ENCODE measurements at places on chromosomes 5 and 9.

- DNase-seq: no peak
Measured at GRCh38 chr5:43313854-43314457, 744 bp upstream of the HMGCS1 start.

DNA sequence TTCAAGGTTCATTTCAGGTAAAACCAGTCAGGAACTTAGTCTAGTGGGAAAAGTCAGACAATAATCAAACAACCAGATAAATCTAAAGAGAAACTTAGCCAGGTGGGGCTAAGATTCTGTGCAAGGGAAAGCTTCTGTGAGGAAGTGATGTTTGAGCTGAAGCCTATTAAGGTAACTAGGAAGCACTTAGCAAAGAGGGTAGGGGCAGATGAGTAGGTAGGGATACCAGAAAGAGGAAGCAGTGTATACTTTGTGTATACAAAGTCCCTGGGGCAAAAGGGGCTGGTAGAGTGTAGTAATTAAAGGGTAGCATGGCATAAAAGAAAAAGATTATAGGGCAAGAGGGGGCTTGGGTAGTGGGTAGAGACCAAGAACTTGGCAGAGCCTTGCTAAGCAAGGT is 3.6 kb upstream of the SPATA24 start:
- no peak for DNase-seq

- no peak for DNase-seq
Measured at GRCh38 chr5:153543959-153544470, 53.5 kb downstream of the GRIA1 start.

DNA sequence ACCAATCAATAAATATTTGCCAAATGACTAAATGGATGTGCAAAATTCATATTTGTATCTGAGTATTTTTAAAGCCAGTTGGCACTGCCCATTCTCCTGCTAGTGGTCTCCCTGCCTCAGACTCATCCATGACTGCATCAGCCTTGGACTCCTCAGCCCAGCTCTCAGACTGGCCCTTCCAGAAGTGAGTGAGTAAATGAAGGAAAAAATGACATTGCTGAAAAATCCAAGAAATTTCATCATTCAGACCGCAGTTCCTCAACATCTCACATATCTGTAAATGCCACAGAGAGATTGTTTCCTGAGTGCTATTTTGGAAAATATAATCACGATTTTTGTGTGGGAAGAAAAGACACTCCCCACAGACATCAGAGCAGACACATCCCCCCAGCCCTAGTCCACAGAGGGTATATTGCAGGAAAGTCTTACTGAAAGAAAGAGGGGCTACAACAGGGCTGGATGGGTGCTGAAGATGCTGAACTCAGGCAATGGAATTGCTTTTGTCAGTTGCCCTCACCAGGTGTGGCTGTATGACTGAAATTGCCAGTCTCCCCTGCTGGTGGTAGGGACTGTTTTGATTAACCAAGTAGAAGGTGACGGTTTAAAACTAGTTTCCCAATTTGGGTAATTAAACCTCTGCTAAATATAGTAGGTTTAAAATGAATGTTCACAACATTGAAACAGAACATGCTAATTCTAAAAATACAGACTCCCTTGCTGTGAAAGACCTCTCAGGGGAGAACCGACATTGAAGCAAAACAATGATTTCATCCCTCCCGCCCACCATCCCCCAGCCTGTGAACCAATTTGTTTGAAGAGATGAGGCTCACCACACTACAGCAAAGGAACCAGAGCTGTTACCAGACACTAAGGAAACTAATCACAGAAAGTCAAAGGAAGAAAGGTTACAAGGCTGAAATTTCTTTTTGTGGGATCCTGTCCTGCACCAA is 158.8 kb downstream of the DEPDC1B start:
- no peak for DNase-seq

DNA sequence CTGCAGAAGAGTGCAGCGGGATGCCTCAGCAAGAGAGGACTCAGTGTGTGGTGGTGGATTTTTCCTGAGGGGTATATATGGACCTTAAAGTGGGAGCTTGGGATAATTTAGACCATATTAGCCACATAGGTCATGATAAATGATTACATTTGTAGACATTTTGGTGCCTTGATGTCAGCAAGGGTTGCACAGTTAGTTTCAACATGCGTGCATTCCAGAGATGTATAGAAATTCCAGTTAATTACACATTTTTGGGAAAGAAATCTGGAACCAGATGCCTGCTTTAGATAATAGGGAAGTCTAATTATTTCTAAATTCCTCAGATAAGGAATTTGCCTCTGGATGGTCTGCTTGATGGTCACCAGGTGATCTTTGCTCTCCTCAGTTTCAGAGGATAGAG is 440.6 kb upstream of the PAPPA start:
- no peak for DNase-seq

DNA sequence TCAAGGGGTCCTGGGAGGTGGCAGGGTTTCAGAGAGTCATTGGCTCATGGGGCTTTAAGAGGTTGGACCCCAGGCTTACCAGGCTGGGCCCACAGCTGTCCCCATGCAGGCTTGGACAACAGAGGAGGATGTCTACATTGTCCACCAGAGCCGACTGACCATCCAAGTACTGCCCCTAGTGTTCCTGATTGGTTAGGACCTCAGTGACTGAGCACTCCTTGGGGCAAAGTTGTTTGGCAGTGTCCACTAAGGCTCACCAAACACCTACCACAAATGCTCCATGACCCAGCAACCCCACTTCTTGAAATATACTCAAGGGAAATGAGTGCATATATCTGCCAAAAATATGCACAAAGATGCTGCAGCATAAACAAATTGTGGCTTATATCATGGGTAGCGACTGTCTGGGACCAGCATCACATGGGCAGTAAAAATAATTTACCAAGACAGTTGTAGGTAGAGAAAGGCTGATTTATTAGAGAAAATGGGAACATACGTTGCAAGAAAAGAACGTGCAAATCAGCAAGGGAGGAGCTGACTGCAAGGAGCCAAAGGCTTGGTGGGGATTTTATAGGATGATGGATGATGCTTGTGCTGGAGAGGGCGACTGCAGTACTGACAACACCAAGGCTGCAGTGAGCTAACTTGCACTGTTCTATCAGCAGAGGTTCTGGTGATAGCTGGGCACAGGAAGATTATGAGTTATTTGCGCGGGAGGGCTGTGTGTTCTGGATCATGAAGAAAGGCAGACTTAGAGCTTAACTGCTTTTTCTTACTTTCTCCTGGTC is 265.2 kb downstream of the GADD45G start:
- DNase-seq: no peak

DNA sequence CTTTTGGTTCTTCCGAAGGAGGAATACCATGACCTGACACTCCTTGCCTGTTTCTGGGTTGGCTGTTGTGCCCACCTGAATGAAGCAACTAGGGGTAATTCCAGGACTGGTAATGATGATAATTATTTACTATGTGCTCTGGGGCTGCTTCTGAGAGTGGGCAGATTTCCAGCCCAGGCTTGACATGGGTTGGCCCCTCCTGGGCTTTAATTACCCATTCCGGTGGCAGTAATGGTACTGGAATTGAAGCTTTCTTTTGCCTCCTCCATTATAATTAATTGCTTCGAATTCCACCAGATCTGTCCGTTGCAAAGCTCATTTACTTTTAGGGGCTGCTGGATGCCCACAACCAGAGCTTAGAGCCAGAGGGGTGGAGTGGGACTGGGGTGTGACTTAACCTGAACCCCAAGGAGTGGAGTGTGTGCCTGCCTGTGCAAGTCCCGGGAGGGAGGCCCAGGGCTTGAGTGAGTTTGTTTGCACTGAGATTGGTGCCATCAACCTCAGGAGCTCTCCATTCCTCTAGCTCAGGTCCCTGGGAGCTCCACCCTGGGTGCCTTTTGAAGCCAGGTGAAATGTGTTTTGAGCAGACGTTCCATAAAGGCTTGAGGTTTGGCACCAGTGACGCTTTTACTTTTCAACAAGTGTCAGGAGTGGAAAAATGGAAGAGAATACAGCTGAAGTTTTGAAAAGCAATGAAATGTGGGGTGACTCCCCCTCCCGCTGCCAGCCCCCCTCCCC is 214.6 kb downstream of the PDZD2 start:
- no peak for DNase-seq

DNA sequence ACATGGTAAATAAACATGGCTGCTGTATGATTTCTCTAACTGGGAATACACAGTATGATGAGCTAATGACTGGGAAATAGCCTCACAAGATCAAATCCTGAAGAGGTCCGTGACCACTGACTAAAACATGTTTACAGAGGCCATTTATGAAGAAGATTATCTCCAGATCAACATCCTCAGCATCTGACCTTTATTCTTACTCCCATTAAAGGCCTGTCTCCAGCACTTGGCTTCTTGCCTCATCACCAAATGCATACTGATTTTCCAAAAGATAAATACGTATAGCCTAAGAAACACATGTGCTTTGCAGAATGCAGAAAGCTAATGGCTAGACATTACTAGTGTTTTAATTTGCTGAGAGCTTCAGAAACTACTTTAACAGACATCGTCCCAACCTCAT is 108.0 kb upstream of the TSLP start:
- DNase-seq: no peak

DNA sequence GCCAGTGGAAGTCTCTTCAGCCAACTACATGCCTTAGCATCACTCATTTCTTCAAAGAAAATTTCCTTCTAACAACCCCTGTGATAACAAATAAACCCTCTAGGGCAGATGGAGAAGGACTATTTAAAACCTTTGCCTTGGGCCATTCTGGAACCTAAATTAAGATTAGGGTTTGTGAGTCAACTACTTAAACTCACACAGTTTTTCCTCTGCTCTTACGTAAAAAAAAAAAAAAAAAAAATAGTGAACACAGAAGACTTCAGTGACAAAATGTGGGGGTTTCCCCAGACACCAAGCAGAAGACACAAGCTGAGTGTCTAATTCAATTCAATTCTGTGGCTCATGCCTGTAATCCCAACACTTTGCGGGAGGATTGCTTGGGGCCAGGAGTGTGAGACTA is 65.8 kb upstream of the ERCC6L2 start:
- no peak for DNase-seq

DNA sequence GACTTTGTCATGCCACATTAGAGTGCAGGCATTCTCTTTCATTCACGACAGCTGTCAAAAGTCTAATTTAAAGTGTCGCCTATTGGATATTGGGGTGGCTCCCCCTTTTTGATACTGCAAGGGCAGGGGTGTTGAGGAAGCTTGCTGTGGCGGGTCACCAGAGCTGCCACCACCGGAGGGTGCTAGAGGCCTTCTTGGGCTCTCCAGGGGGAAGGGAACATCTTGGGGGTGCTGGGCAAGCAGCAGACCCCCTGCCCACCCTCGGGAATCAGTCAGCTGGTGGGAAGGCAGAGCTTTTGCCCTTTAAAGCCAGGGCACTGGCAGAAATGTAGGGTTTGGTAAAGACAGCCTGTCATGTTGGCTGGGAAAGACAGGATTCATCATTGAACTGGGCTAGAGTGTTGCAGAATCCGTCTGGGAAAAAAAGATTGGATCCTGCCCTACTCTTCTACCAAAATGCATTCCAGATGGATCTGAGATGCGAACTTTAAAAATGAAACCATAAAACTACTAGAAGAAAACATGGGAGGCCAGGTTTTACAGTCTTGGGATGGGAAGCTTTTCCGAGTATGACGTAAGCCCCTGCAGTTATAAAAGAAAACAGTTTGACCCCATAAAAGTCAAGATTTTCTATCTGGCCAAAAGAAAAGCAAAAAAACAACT is 22.3 kb downstream of the COL5A1 start:
- no peak for DNase-seq

DNA sequence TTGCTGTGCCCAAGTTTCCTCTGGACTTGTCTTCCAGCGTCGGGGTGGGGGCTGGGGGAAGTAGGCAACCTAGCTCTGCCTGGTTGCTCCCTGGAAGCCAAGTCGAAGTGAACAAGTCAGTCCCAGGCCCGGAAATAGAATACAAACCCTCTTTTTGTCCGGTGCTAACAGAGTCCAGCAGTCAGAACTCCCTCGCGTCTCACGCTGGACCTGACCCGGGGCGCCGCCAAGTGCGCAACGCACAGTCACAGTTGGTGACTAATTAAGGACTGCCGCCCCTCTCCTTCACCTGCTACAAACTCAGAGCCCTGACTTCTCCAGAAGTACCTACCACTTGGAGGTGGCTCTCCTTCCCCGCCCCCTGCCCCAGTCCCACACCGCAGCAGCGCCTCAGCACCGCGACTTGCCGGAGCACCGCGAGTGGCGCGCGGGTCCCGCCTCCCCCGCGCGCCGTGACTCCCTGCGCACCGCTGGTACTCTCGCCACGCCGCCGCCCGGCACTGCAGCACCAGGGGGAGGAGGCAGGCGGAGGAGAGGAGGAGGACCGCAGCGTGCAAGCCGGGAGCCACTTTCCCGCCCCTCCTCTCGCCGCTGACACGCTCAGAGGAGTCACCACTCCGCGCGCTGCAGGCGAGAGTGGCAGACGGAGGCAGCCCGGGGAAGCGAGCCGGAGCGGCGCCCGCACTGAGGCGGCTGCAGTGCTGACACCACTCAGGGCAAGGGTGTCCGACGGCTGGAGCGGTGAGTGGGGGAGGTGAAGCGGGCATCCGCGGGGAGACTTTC is at the start of gene SV2C:
SV2C (plus strand) TSS at position 612 of the 783 bp plus-strand sequence. CDS start 48,368 bp downstream, outside the sequence.
- peak; percentile 49 for DNase-seq

DNA sequence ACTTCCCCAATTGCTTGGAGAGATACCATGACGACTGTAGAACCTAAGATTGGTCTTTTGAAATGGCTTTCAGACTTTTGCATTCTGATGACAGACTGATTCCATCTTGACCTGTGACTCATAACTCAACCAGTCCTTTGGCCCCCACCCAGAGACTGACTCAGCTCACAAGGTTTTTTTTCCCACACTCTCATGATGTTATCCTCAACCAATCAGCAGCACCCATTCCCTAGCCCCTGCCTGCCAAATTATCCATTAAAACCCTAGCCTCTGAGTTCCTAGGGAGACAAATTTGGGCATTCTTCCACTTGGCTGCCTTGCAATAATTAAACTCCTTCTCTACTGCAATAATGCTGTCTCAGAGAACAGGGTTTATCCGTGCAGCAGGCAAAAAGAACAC is 1263.3 kb upstream of the CDH9 start:
- DNase-seq: no peak

GRCh38 chr5:157819502-157820115 is 39.3 kb downstream of the CLINT1 start:
- DNase-seq: no peak

DNA sequence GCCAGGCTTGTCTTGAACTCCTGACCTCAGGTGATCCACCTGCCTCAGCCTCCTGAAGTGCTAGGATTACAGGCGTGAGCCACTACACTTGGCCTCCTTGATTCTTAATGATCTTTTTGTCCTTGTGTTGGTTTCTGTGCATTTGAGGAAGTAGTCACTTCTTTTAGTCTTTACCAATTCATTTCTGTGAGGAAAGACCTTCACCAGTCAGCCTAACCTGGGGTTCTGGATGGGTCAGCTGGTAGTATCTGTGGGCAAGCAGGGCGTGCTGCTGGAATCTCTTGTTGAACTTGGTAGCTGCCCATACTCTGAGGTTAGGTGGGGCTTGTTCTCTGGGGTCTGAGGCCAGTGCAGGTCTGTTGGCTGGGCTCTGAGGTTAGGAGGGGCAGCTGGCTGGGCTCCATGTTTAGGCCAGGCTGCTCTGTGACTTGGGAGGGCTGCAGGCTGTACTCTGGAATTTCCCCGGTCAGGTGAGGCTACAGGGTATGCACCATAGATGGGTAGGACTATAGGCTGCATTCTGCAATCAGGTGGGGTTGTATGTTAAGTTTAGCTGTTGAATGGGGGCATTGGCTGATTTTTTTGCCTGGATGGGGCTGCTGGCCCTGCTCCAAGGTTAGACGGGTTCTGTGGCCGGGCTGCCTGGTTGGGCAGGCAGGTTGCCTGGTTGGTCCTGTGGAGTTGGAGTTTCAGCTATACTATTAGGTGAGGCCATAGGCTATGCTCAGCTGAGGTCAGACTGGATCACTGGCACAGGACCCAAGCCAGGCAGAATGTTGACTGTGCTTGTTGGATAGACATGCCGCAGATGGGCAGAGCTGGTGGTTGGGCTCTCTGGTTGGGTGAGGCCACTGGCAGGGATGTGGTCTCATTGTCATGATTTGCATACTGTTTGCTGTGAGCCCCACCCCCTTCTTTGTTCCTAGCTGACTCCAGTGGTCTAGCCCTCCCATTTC is 19.2 kb downstream of the UBAP1 start:
- DNase-seq: no peak

Measured in GM12891 (cell line).